ENCODE measurements at places on chromosomes 11 and 22. TPM values are rescaled to one million over a fixed set of nuclear protein-coding genes. Genes with fewer than 3 reads are reported as not detected.

Gene MAP6
- 2.1 TPM for total RNA-seq

Gene SNX19
- total RNA-seq = 31.3 TPM

Gene PCNX3
- total RNA-seq = 4.7 TPM

Gene CALCA
- not detected for total RNA-seq

Gene INS
- total RNA-seq = not detected

Gene ASCL2
- total RNA-seq = not detected

Gene CDC45
- total RNA-seq = 3.1 TPM

Gene SCUBE1
- total RNA-seq = under 0.01 TPM
